Tibial artery (tissue), 4 donors: ENCODE measurements at places on chromosomes 4 and X.

- DNase-seq: no peak
These were observed 57.5 kb downstream of the ADRA2C start for GRCh38 chr4:3823496-3824341.

DNA sequence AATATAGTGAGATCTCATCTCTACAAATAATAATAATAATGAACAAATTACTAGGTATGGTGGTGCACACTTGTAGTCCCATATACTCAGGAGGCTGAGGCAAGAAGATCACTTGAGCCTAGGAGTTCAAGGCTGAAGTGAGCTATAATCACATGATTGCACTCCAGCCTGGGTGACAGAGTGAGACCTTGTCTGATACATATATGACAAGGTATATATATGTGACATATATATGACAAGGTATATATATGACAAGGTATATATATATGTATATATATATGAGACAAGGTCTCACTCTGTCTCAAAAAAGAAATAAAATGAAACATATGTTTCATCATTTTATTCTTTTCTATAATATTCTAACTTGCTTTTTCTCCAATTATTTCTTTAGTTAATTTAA is 278.1 kb upstream of the TET2 start:
- DNase-seq: no peak

GRCh38 chrX:13094828-13095341 is 50.5 kb upstream of the FAM9C start:
- DNase-seq: no peak

GRCh38 chrX:150599226-150599625 is 30.8 kb downstream of the MTM1 start:
- DNase-seq: no peak

- no peak for DNase-seq
These were observed 61.5 kb downstream of the PCDH18 start for GRCh38 chr4:137470806-137471205.

DNA sequence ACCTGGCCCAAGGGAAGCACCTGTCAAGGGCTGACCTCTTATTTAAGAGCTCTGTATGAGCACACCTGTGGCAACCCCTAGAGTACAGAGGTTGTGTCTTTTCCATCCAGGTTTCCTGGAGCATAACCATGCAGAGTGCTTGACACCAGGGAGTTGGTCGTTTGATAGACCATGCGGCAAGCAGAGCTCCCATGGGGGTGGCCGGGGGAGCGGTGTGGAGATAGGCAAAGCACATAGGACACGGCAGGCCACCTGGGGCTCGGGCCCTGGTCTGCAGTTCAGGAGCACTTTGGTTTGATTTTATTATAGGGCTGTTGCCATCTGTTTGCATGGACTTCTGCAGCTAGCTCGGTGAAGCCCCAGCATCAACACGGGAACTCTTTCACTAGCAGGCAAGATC is 95.0 kb upstream of the MTM1 start:
- no peak for DNase-seq

- no peak for DNase-seq
These were observed 5.8 kb upstream of the TET2 start for GRCh38 chr4:105140684-105141490.

GRCh38 chr4:184282895-184283654 is 65.4 kb upstream of the ENPP6 start:
- DNase-seq: no peak

DNA sequence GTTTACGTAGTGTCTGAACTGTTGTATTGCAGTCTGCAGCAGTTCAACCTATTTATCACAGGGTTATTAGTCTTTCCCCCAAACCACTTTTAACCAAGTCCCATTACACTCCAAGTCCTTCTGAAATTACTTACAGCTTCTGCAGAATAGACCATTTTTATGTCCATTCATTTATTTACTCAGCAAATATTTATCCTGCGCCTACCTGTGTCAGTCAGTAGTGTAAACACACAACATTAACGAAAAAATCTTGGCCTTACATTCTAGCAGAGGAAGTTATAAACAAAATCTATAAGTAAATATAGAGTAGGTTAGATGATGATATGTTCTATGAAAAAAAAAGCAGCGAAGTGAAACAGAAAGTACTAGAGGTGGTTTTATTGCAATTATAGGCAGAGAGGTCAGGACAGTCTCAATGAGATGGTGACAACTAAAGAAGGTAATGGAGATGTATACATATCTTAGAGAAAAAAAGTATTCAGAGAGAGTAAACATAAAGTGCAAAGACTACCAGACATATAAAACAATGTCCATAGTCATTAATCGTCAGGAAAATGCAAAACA is 534.7 kb downstream of the KCNIP4 start:
- DNase-seq: no peak

DNA sequence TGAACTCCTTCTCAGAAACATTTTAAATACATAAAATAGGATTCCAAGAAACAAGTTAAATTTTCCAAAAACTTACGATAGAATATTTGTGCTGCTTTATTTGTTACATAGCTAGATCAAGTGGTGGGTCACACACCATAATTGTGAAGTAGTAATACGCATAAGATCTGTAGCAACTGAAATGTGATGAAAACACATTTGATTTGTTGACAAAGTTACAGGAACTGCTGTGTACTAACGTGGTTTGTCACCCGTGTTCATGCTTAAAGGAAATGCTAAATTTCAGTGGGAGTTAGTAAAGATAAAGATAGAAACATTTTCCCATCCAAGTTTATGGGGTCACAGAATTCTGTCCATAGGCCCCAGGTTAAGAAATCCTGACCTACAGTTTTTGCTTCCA is 34.1 kb upstream of the PHEX start:
- no peak for DNase-seq

DNA sequence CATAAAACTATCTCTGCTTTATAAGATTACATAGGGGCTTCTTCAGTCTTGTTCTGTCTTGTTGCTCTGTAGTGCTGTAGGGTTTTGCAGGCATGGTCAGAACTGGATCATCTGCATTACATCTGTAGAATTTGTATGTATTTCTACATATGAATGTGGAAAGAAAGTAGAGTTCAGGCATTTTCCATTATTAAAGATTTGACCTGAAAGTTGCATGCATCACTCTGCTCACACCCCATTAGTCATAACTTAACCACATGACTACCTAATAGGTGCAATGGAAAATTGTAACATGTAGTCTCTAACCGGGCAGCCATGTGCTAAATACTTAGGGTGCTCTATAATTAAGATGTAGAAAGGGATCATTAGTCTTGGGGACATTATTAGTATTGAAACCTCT is 45.7 kb upstream of the AGA start:
- no peak for DNase-seq

DNA sequence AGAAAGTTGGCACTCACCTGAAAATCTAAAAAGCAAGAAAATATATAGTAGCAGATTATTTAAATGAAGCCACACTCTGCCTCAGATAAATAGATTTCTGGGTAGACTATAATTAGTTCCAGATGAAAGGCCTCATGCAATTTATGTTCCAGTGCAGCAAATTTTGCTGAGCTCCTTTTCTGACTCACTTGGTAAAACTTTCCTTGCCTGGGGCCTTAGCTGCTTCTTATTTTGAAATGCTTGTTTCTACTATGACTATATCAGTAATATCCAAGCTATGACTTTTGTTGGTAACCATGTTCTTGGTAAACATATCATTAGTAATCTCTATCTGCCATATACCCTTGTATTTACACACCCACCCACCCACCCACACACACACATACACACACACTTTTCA is 961.8 kb downstream of the SH3BGRL start:
- no peak for DNase-seq

DNA sequence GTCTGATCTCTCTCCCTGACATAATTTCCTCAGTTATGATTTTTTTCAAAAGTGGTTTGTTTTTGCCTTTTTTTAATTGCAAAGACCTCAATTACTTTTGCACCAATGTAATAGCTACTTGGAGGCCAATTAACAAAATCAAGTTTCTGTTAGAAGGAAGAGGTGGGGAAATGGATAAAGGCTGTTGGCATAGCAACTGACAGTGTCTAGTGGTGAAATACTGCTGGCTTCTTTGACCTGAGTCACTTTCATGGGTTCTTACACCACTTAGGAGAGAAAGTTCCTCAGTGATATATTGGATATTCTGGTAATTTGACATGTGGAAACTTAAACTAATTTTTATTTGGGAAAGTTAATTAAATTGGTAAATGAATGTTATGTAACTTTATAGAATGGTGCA is 26.5 kb upstream of the ATP8A1 start:
- DNase-seq: no peak

DNA sequence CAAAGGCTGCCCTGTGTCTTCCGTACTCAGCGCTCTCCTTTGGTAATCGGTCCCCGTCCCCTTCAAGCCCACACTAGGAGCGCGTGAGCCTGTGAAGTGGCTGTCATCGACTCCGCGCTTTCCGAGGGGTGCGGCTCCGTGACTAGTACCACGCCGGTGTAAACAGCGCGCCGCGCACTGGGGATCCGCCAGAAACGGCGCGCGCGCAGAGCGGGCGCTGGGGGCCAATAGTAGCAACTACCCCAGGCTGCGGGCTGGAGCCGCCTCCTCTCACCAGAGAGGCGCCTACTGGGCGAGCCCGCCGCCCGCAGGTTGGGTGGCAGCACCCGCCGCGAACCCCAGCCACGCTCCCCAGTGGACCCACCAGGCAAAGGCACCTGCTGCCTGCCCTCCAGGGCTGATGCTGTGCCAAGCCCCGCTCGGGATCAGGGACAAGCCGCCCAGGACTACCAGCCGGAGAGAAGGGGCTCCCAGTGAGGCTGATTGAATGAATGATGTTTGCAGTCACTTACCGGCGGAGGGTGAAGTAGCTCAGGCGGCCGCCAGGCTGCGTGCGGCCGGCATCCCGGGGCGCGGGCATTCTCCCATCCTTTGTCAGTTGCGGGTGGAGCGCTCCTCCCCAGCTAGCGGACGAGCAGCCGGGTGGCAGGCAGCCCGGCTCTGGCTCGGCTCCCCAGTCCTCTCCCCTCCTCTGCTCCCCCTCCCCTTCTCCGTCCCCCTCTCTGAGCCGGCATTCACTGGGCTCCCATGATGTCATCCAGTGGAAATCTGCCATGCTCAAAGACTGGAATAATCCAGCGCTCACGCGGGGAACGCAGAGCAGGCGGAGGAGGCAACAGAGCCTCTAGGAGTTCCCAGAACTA is 370.3 kb upstream of the SMIM31 start:
- DNase-seq: peak; percentile 70
